ENCODE measurements at places on chromosomes 7 and 10.

- no peak for DNase-seq
Measured at GRCh38 chr10:77504196-77504872, 133.3 kb downstream of the KCNMA1 start.

- DNase-seq = no peak
Measured at GRCh38 chr10:86956848-86957448, 467 bp downstream of the MMRN2 start.

- no peak for DNase-seq
Measured at GRCh38 chr10:18684953-18685352, 25.7 kb downstream of the ARL5B start.

- DNase-seq = no peak
Measured at GRCh38 chr10:131585761-131586160, 274.2 kb upstream of the TCERG1L start.

- no peak for DNase-seq
Measured at GRCh38 chr7:12771378-12771877, 84.0 kb downstream of the ARL4A start.

DNA sequence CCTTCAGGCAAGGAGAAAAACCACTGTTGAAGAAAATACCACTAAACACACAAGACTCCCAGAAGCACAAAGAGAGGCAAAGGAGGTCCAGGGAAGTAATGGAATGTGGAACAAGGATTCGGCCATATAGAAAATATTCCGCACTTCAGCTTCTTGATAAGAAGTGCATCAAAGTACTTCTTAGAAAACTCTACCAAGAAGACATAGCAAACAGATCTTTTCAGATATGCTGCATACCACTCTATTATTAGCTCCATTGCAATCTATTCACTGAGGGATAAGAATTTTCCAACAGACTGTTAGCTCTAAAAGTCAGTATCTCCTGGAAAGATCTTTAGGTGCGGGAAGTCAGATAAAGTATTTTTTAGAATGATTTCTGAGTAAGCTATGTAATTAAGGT, 231.8 kb downstream of the WDR11 start:
- no peak for DNase-seq

DNA sequence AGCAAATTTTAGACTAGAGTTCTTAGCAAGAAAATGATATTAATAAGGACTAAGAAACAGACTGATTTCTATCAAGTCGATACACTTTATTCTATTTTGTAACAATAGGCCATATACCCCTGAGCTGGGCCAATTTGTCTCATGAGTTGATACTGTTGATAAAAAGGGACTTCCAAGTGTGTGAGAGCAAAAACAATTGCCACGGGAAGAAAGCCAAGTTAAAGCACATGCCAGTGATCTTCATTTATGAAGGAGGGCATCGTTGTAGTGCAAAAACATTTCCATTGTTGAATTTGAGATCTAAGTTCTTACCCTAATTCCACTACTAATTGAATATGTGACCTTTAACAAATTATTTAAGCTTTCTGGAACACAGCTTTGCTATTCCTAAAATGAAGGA, 119.9 kb downstream of the CNOT4 start:
- DNase-seq = no peak

DNA sequence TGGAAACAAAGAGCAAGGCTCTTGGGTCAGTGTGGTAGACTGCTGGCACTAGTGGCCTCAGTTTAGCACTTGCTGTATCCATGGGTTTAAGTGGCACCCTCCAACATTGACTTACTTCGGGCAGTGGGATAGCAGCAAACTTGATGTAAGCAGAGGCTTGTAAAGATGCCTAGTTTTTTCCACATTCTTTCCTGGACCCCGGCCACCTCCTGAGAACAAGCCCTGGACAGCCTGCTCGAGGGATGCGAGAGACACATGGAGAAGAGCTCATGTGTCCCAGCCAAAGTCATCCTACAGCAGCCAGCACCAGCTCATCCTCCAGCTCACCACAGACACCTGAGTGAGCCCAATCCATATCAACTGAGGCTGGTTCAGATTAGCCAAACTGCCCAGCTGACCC, 142.7 kb upstream of the PCBD1 start:
- DNase-seq = no peak

DNA sequence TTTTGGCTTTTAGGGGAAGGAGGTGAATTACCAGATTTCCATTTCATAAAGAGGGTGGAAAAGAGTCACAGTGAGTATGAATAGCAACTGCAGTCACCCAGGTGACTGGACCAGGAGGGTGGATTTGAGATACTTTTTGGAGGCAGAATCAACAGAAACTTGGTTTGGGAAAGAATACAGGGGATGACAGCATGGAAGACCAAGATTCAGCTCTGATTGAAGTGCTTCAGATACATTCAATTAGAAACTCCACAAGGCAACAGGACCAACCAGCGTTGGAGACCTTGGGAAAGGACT, 83.0 kb downstream of the SGMS1 start:
- DNase-seq = no peak

DNA sequence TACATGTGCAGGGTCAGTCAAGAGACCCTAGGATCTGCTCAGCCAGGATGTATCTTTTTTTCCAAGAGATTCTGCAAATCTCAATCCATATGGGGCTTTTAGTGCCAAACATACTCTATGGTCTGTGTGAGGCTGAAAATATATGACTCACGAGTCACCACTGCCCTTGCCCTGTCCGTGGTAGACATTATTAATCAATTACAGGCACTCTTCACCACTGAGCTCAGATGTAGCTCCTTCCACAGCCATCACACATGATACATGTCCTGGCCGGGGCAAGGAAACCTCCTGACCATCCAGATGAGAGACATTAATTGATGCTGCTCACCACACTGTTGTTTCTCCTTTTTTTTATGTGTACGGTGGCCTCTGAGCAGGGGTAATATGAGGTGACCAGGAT, 90.2 kb upstream of the RET start:
- DNase-seq = no peak

GRCh38 chr7:128783143-128783861, 7.7 kb upstream of the OPN1SW start:
- no peak for DNase-seq

DNA sequence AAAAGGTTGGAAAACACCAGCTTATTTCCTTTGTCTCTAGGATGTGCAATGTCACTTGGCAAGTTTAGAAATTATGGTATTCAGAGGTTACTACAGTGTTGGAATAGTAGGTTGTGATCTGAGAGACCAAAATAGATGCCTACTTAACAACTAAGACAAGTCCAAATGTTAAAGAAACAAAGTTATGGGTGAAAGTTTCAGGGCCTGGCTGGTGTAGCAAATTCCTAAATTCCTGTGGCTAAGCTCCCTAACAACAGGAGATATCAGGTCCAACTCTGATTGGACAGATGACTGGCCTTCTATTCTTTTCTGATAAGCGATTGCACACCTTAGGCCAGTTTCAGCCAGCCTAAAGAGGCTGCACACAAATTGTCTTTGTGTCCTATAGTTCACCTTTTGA, 873.5 kb downstream of the REEP3 start:
- no peak for DNase-seq

DNA sequence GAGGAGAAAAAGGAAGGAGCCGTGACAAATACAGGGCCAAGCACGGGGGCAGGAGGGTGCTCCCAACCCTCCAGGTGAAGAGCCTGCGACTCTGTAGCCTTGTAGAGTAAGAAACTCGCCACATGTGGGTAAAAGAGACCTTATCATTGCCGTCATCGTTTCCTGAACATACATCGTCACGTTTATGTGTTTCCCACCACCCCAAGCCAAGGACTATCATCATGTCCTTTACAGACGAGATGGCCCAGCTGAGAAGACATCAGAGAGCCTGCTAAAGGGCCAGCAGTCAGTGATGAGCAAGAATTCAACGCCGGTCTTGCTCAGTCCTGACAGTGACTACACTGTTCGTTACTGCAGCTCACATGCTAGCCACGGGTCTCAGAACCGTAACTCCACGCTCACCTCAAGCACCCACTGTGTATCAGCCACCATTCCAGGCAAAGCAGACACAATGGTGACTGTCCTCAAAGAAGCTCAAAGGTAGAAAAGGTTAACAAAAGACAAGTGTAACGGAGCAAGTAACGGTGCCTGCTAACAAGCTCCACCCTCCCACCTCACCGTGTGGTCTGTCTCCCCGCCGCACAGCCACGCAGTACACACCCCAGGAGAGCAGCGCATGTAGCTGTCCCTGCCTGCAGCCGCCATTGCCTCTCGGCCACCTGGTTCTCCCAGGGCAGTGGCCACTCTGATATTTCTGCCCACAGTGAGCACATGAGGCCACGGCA, 147.8 kb downstream of the MAD1L1 start:
- DNase-seq = no peak

DNA sequence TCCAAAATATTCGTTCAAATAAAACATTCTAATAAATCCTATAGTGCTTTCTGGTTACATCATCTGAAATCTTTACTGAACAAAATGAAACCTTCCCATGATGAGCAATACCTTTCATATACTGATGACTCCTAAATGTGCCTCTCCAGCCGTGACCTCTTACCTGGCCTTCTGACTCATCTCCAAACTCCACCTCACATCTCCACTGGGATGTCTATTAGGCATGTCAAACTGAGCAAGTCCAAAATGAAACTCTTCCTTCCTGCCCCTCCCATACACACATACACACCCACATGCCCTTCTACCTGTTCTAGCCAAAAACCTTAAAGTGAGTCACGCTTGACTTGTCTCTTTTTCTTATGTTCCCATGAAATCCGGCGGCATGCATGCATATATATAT, 22.9 kb downstream of the GSAP start:
- no peak for DNase-seq

DNA sequence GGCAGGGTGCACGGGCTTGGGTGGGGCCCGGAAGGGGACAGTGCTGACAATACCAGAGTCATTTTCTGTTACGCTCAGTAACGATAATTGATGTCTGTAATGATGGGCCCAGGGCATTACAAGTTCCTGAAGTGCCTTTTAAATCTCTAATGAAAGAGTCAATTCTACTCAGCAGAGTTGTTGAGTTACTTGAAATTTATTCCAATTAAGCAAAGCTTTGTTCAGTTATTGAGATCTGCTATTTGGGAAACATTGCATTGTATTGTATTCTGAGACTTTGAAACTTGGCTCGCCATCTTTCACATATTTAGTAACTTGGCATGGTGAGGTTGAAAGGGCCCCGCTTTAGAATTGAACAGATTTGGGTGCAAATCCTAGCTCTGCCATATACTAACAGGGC, 34.7 kb downstream of the MINDY4 start:
- DNase-seq = no peak

GRCh38 chr10:117562896-117563737, 20.6 kb downstream of the EMX2 start:
- no peak for DNase-seq

- no peak for DNase-seq
Measured at GRCh38 chr10:126674741-126675515, 4.4 kb upstream of the C10orf90 start.

- DNase-seq = no peak
Measured at GRCh38 chr10:118798231-118798662, 43.5 kb upstream of the CACUL1 start.

DNA sequence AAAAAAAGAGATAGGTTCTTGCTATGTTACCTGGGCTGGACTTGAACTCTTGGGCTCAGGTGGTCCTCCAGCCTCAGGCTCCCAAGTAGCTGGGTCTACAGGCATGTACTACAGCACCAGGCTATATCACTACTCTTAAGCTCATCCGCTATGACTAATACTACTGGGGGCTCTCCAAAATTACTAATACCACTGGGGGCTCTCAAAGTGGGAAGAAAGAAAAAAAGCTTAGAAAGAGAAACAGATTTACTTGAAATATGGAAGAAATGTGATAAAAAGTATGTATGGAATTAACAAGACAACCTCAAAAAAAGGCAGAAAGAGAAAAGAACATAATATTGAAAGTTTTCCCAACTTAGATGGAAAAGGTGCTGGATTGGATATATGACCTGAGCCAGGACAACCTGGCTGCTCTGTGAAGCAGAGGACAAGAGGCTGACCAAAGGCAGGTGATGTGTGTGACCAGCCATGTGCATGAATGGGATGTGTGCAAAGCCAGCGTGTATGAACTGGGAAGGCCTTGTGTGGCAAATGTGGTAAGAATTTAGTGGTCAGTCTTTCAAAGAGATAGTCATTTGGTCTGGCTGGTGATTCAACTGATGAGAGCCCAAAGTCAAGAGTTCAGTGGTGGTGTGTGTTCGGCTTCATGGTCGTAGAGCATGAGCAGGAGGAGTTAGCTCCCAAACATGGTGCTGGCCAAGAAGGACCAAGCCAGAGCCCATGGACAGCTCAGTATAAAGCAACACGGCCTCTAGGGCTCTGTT, 232.4 kb upstream of the KLF14 start:
- no peak for DNase-seq

DNA sequence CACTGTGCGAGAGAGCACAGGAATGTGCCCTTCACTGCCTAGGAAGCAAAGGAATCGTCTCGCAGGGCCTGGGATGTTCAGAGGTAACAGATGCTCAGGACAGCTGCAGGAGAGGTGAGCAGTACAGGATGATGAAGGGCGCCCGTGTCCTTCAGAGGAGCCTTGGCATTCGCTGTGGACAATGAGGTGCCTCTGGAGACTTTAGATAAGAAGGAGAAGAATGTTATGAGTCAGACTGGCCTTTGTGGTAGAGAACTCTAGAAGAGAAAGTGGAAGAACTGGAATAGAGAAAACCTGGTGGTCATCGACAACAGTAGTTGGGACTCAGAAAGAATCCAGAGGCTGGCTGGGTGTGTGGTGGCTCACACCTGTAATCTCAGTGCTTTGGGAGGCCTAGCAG, 64.4 kb upstream of the LEP start:
- no peak for DNase-seq

DNA sequence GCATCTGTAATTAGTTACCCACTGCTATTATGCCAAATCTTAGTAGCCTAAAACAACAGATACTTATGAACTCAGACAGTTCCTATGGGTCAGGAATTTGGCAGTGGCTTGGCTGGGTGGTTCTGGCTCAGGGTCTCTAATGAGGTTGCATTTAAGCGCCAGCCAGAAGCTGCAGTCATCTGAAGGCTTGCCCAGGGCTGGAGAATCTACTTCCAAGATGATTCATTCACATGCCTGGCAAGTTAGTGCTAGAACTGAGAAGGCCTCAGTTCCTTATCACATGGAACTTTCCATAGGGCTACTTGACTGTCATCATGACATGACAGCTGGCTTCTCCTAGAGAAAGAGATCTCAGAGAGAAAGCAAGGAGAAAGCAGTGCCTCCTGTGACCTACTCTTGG, 121.3 kb downstream of the AVL9 start:
- DNase-seq = no peak

DNA sequence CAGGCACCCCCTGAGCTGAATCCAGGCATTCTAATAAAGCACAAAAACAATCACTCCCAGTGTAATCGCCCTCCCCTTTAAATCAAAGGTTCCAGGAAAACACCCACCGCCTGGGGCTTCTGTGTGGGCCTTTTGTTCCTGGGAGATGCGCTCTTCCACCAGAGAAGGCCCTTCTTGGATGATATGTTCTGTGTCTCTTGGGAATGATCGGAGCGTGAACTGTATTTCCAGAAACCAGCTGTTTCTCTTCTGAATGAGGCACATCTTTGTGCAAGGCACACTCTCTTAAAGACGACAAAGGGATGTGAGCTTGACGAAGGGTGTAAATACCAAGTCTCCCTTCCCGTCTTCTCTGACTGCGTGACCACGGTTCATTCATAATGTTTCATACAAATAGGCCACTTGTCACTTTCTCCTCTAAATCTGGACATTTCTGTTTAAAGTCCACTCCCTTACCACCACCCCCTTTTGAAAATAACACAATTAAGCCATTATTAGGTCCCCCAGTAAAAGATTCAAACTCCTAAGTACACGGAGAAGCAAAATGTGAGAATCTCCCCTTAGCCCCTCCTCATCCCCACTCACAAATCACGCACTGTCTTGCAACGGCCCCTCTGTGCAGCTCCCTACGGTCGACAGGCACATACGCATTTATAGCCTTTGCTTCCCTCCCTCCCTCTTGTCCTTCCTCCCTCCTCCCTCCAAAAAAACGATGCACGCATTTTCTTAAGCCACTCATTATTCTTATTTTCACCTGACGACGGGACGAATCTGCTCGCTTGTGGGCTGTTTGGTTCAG, 45.6 kb upstream of the ENO4 start:
- no peak for DNase-seq
